ENCODE measurements at places on chromosomes 12 and 14.

DNA sequence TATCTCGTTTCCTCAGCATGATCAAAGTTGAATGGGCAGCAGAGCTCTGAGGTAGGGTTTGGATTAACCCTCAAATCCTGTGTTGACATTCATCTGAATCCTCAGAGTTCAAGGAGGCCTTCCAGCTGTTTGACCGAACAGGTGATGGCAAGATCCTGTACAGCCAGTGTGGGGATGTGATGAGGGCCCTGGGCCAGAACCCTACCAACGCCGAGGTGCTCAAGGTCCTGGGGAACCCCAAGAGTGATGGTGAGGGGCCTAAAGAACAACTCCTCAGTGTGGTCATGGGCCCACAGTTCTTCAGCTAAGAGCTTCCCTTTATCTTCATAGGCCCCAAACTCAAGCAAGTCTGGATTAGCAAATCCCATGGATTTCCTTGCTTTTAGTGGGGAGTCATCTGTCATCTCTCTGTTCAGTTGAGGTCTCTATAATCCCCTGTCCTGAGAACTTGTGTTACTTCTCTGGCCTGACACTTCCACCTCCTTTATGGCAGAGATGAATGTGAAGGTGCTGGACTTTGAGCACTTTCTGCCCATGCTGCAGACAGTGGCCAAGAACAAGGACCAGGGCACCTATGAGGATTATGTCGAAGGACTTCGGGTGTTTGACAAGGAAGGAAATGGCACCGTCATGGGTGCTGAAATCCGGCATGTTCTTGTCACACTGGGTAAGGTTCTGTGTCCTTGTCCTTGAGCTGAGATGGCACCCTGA, 1.5 kb downstream of the MYL6 start:
- no peak for DNase-seq

- DNase-seq, result no peak
These were observed 60.0 kb downstream of the ITPK1 start for GRCh38 chr14:93055651-93056115.

DNA sequence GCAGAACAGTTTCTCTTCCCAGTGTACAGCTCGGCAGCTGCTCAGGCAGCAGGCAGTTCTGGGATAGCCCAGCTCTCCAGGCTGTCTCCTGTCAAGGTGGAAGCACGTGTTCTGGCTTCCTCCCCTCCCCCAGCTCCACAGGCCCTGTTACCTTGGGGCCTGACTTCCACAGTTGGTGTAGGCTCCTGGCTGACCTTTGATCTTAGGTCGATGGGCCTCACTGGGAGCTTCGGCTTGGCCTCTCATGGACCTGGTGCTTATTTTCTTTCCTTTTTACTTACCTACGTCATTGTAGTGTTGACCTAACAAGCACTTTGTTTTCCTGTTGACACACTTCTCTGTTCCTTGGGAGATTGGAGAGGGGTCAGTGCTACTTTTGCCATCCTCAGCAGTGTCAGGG, 17.0 kb downstream of the DLST start:
- no peak for DNase-seq

- DNase-seq, result no peak
These were observed 10.8 kb downstream of the RTRAF start for GRCh38 chr14:52000019-52000582.

DNA sequence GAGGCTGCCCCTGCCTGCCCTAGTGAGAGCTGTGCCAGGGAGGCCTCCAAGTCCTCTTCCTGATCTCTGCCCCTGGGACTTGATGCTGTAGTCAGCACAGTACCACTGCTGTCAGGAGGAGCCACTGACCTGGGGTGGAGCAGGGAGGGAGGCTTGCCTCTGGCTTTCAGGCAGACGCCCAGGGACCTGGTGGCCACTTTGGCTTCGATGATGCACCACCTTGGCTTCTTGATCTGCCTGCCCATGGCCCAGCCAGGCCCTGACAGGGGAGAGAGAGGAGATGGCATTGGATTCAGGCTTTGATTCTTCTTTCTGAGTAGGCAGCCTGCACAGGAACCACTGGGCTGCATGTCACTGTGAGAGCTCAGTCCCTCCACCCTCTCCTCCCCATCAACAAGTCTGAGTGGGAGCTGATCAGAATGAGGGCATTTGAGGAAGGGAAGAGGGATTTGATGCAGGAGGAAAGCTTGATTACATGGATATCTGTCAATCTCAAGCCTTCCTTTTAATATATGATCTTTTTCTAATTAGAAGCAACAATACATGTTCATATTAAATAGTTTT, 24.7 kb downstream of the TMEM63C start:
- DNase-seq, result no peak

GRCh38 chr12:7322599-7322998, 18.7 kb downstream of the ACSM4 start:
- DNase-seq, result no peak

Data from NCI-H2029 (cell line).